NCI-H1105 treated with DMSO at 0.1 percent for 48 hours (cell line): ENCODE measurements at places on chromosomes 1 and 21.
A peak's percentile ranks its signal among the peaks of the same experiment; 100 is the strongest.

DNA sequence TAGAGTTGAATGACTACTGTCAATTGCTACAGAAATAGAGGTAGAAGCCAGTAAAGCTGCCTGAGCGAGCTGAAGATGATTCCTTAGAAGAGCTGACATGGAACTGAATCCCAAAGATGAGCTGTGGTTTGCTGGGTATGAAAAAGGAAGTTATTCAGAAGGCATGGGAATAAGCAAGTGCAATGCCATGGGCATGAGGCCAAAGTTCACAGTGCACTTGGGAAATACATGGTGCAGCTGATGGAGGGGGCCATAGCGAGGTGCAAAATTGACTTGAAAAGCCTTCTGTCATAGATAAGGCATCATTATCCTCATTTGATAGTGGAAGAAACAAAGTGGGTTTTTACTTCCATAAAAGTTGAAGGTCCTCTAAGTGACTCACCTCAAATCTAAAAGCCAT lies 88.6 kb downstream of the NEK7 start:
- no peak for DNase-seq

- no peak for DNase-seq
Measured at GRCh38 chr1:225461533-225462428, 33.9 kb upstream of the LBR start.

DNA sequence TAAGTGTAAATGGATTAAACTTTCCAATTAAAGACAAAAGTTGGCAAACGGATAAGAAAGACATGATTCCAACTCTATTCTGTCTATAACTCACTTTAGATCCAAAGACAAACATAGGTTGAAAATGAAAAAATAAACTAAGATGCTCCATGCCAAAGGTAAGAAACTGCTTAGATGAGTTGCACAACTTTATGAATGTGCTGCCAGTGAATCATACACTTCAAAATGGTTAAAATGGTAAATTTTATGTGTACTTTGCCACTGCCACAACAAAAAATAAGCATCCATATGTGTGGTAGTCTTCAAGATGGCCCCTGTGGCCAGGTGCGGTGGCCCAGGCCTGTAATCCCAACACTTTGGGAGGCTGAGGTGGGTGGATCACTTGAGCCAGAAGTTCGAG lies 45.0 kb downstream of the NSL1 start:
- DNase-seq = no peak

DNA sequence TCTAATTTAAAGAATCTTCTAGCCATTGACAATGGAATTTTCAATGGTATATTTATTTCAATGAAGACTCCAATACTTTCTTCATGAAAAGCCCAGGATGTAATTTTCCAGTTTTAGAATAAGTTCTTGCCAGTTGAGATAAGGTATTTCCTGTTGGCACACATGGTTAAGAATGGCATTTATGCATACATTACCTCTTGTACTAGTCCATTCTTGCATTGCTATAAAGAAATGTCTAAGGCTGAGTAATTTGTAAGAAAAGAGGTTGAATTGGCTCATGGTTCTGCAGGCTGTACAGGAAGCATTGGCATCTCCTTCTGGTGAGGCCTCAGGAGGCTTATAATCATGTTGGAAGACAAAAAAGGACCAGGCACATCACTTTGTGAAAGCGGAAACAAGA lies 1179.6 kb downstream of the AMY1C start:
- DNase-seq = no peak

DNA sequence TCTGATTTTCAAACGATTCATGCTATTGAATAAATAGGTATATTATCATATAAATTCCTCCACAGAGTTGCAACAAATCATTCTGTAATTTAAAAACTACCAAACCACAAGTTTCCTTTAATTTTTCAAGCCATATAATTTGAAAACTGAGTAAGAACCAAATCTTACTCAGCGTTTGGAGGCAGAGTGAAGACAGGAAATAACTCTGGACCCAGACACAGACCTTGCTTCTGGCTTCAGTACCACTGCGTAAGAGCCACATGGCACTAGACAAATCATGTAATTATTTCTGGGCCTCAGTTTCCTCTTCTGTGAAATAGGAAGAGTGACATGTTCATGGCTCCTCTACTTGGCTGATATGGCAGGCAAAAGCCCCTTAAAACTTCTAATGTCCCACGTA lies 82.4 kb downstream of the SMYD2 start:
- DNase-seq = no peak

GRCh38 chr1:234844479-234845031 lies 234.6 kb upstream of the IRF2BP2 start:
- DNase-seq = no peak

- no peak for DNase-seq
Measured at GRCh38 chr1:63787875-63788274, 14.1 kb downstream of the ROR1 start.

GRCh38 chr1:88394958-88395357 lies 289.1 kb upstream of the PKN2 start:
- DNase-seq = no peak

DNA sequence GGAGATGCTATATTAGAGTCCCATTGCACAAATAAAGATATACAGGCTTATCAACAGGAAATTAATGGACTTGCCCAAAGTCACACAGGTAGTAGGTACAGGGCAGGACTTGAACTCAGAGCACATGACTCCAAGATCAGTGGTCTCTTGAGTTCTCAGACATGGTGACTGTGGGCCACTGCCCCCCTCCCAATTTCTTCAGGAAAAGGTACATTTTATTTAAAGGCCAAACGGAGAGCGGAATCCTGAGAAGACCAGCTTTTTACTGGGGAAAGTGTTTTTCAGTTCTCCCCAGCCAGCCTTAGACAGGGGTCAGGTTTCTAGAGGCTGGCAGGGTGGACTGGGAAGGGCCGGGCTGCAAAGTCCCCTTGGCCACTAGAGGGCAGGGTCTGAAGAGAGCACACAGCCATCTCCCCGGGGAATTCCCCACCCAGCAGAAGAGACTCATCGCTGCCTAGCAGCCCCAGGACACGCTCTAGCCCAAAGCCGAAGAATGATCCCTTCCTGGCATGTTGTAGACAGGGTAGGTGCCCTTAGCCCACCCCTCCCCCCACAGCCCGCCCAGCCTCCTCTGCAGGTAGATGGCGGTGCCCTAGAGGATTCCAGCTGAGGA lies 29.7 kb downstream of the ACP6 start:
- DNase-seq = peak; percentile 45
